ENCODE measurements at places on chromosomes 7 and 10. TPM values are rescaled to one million over a fixed set of nuclear protein-coding genes. Genes with fewer than 3 reads are reported as not detected.

KIAA1549 gene
- total RNA-seq = 3.3 TPM

PANK1 gene
- total RNA-seq = 6.3 TPM

HSPA12A gene
- 3.6 TPM for total RNA-seq

AP5Z1 gene
- total RNA-seq = 45.6 TPM

LHFPL3 gene
- total RNA-seq = not detected

PRSS2 gene
- total RNA-seq = not detected

NKX2-3 gene
- not detected for total RNA-seq

ZNF727 gene
- total RNA-seq = not detected

PTPN20 gene
- total RNA-seq = not detected

OPN4 gene
- total RNA-seq = not detected

MYOZ1 gene
- total RNA-seq = not detected

TMEM26 gene
- total RNA-seq = 0.71 TPM

TMEM270 gene
- not detected for total RNA-seq

HOGA1 gene
- total RNA-seq = 0.51 TPM

PNLIPRP2 gene
- not detected for total RNA-seq

OGDHL gene
- total RNA-seq = not detected

AZGP1 gene
- not detected for total RNA-seq

VPS37D gene
- total RNA-seq = 6.9 TPM

PNLIP gene
- total RNA-seq = 0.13 TPM

ATAD1 gene
- 32.3 TPM for total RNA-seq

LBX1 gene
- 1.7 TPM for total RNA-seq

GIGYF1 gene
- total RNA-seq = 23.3 TPM

H2AZ2 gene
- 433 TPM for total RNA-seq
